Ascending aorta (tissue), 2 donors: ENCODE measurements at places on chromosomes 13 and 19. TPM values are rescaled to one million over a fixed set of nuclear protein-coding genes. Genes with fewer than 3 reads are reported as not detected.

DNA sequence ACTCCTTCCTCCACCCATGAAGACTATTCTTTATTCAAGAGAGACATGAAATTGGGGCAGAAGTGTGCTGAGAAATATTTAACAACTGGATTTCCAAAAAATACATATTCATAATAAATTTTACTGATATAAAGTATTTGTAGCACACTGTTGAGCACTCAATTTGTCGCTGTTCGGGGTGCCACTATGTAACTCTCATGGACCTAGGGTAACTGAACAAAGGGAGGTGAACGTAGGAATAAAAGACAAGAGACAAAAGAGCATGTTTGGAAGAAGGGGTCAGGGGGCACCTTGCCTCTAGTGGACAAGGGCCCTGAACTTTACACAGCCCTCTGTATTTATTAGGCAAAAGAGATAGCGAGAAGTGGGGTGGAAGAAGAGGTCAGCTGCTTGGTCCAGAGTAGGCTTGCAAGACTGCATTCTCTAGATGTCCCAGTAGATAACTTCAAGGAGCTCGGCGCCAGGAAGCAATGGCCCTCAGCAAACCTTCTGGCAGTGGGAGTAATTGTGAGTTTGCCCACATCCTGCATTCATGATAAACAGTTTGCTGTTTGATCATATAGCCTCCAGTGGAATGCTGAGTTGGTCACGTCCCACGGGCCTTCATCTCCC lies 4.5 kb upstream of the ZNF175 start:
- H3K4me3 ChIP-seq, result no peak overlapping the region
- H3K36me3 ChIP-seq, result no peaks in the 10 kb centered on the region
- DNase-seq, result no peak
- no peak overlapping the region for H3K27ac ChIP-seq
- H3K4me1 ChIP-seq, result no peaks in the 10 kb centered on the region
- no peaks in the 10 kb centered on the region for H3K27me3 ChIP-seq

ZSCAN5B gene
- total RNA-seq, result not detected

DNA sequence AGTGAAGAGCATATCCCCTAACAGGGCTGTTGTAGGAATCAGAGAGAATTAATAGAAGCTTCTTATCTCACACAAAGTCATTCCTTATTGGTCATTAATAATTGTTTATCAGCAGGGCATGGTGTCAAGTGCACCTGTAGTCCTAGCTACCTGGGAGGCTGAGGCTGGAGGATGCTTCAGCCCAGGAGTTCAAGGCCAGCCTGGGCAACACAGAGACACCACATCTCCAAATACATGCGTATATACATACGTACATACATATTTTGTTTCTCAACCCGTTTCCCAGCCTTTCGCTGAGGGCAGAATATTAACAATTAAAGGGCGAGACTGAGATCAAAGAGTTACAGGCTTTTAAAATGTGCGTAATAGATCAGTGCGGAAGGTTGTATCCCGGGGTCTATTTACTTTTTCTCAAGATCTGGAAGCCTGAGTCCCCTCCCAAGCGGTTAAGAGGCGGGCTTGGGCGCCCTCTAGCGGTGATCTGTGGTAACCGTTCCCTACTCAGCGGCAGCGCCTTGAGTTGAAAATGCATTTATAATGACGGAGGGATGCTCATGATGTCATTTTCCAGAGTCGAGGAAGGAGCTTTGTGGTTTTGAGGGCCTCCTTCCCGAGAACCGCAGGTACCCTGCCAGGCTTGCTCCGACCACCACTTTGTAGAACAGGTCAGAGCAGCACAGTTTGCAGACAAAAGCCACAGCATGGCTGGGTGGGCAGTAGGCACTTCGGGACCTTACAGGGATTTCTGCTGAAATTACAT lies 169.6 kb upstream of the GPR12 start:
- DNase-seq, result no peak
- no peaks in the 10 kb centered on the region for H3K27me3 ChIP-seq
- no peak overlapping the region for H3K27ac ChIP-seq
- no peaks in the 10 kb centered on the region for H3K4me1 ChIP-seq
- no peaks in the 10 kb centered on the region for H3K36me3 ChIP-seq
- H3K4me3 ChIP-seq, result no peak overlapping the region

DCT gene
- total RNA-seq, result not detected

CYP4F2 gene
- total RNA-seq, result 83.0 TPM

DNA sequence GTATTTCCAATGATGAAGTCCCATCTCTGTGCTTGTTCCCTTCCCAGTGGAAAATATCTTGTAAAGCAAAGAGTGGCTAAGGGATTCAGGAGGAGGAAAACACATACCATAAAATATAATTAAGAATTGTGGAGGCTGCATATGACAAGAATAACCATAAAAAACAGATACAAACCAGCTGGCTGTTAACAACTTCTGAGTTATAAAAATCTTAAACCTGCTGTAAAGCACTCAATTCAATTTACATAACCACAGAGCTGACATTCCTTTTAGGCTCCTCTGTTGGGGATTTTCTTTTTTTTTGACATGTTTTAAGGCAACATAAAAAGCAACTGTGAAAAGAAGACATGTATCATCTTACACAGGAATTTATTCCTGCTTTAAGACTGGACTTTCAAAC lies 207.6 kb downstream of the DACH1 start:
- H3K27me3 ChIP-seq, result no peaks in the 10 kb centered on the region
- DNase-seq, result no peak
- H3K36me3 ChIP-seq, result no peaks in the 10 kb centered on the region
- no peak overlapping the region for H3K4me3 ChIP-seq
- H3K4me1 ChIP-seq, result no peaks in the 10 kb centered on the region

- no peak for DNase-seq
- peaks cover 8% of the 10 kb centered on the region for H3K4me1 ChIP-seq
- no peak overlapping the region for H3K4me3 ChIP-seq
These were observed 2.3 kb downstream of the EEF2 start for GRCh38 chr19:3982701-3983541.

ATP8A2 gene
- total RNA-seq, result under 0.01 TPM
